Pons (tissue), 1 donor: ENCODE measurements at places on chromosomes 7 and 10.
A peak's percentile ranks its signal among the peaks of the same experiment; 100 is the strongest.

- no peak for DNase-seq
These were observed 9.0 kb downstream of the SFRP5 start for GRCh38 chr10:97762816-97763215.

- peak; percentile 81 for DNase-seq
These were observed 94.2 kb upstream of the CXCL12 start for GRCh38 chr10:44478876-44479705.

DNA sequence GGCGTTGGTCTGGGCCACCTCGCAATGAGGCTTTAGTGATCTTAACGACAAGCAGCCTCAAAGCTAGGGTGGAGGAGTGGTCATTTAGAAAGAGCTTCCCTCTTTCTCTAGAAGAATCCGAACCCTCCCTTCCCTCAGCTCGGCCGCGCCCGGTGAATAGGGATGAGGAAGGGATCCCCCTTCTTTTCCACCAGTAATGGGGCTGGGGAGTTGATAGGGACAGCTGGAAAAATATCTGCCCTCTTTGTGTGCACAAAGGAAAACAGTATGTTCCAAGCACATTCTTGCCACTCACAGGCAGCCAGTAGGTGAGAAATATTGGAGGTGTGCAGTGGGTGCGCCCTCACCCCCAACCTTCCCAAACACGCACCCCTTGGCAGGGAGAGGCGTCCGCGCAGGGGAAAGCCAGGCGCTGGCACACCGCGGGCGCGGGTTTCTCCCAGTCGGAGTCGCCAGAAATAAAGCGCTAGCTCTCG lies 6.5 kb downstream of the DLX5 start:
- no peak for DNase-seq

DNA sequence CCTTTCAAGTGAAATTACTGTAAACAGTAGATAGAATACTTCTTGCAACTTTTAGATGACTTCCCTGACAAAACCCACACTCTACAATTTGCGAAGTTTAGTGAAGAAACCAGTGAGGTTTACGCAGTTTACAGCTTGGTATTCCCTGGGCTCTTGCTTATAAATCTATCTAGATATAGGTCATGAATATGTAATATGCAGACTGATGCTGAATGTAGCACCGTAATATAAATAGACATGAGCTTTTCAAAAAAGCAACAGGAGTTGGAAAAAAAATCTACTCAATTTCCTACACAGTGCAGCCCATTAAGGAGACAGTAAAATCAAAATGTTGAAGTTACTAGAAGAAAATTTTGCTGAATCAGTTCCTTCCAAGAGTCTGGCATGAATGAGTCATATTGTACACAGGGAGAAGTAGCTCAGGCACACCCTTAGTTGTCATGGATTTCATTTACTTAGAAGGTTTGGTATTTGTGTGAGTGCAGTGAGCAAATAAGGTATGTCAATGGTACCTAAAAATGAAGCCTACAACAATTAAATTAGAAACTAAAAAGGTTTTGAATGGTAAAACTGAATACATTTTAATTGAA lies 67.7 kb upstream of the NEUROD6 start:
- DNase-seq, result no peak

DNA sequence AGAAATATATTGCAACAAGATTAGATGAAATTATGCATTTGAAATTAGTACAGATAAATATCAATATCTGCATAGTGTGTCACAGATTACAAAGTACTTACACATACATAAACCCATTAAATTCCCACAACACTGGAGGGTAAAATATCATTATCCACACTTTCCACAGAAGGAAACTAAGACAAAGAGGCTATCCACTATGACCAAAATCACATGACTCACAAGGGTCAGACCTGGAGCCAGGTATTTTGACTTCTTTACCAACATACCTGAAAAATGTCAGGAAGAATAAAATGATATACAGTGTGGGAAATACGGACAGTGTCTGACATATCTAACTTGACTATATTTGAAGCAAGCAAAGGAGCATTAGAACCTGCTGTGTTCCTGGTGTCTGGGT lies 34.1 kb downstream of the HYCC1 start:
- DNase-seq, result no peak

GRCh38 chr10:84298057-84298456 lies 30.3 kb upstream of the CCSER2 start:
- DNase-seq, result peak; percentile 49

GRCh38 chr10:75319274-75319673 lies 82.3 kb downstream of the ZNF503 start:
- no peak for DNase-seq

- DNase-seq, result no peak
These were observed 104.3 kb upstream of the PLXNA4 start for GRCh38 chr7:132680590-132680989.

DNA sequence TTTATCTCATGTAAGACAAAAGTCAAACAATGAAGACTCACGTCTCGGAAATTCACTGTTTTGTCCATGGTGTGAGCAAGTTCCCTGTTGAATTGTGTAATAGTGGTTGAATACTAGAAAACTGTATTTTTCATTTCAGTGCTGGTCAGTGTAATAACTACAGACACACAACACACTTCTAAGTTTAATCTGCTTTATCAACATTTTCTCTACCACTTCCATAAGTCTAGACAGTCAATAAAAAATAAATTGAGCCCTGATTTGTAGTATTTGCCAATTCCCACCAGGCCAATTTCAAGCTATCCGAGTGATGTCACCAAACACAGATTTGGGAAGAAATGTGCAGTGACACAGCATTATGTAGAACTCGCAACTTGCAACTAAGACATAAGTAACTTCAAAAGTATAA lies 81.9 kb downstream of the GPR141 start:
- no peak for DNase-seq

GRCh38 chr7:97017192-97018125 lies 7.2 kb downstream of the DLX5 start:
- DNase-seq, result no peak

- DNase-seq, result no peak
These were observed 18.8 kb upstream of the SH2D4B start for GRCh38 chr10:80518807-80519360.

DNA sequence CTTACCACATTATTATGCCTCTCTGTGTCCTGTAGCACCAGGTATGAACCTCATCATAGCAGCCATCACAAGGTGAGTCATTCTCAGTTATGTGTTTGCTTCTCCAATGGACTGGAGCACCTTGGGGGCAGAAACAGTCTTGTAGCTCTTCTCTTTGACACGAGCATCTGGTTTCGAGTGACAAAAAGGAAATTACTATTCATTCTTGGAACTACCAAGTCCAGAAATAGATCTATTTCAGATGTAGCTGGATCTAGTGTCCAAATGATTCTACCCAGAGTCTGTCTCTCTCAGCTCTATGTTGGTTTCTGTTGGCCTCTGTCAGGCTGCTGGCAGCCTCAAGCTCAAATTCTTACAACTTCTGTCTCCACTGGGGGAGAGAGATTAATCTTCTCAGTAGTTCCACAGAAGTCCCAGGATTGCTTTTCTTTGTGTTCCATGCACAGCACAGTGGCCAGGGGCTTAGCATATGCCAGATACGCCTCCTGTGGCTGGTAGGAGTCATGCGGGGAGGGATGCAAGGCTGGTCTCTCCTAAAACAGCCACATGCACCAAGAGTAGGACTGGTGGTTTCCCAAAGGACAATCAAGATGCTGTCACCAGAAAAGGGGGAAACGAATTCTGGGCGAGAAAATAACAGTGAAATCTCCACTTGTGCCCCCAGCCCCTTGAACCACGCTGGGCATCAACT lies 37.2 kb upstream of the PAPSS2 start:
- no peak for DNase-seq

DNA sequence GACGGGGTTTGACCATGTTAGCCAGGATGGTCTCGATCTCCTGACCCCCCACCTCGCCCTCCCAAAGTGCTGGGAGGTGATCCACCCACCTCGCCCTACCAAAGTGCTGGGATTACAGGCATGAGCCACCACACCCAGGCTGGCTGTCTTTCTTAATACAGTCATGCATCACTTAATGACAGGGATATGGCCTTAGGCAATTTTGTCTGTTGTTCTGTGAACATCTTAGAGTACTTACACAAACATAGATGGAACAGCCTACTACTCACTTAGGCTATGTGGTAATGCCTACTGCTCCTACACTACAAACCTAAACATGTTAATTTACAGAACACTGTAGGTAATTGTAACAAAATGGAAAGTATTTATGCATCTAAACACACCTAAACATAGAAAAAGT lies 106.6 kb upstream of the KCNMA1 start:
- no peak for DNase-seq

DNA sequence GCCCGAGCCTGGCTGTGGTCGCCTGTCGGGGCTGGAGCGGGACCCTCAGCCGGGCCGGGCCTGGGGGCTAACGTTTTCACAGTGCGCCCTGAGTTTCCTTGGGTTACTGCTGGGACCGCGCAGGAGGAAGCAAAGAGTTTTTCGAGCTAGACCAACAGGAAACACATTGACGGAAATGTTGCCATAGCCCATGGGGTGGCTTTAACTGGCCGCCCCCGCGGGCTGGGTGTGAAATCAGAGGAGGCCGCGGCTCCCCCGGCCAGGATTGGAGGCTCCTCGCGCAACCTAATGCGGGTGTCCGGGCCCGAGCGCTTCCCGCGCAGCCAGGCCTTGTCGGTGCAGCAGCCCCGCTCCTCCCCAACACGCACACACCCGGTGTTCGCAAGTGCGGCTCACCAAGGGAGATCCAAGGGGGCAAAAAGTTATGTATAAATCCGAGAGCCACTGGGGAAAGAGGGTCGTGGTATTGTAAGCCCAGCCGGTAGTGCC lies 1.9 kb downstream of the HHEX start:
- peak; percentile 57 for DNase-seq

- DNase-seq, result no peak
These were observed 11.9 kb downstream of the STEAP1B start for GRCh38 chr7:22487978-22488642.

DNA sequence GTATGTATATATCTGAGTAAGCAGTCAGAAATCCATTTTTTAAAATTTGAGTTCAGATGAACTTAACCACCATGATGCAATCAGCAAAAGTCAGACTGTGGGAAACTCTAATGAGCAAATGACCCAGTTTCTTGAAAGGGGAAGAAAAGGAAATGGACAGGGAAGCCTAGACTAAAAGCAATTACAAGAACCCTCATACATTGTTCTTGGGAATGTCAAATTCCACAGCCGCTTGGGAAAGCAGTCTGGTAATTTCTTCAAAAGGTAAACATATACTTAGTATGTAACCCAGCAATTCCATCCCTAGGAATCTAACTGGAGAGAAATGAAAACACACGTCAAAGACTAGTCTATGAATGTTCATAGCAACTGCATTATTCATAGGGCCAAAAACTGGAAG lies 16.4 kb upstream of the FOXK1 start:
- no peak for DNase-seq

- DNase-seq, result peak; percentile 31
These were observed 71.1 kb upstream of the CFAP46 start for GRCh38 chr10:133013463-133013862.

- DNase-seq, result no peak
These were observed 92.3 kb upstream of the TMEM168 start for GRCh38 chr7:112882511-112882910.

- no peak for DNase-seq
These were observed 138.8 kb downstream of the LYZL1 start for GRCh38 chr10:29427667-29428066.

GRCh38 chr10:13942035-13942434 lies 355.3 kb downstream of the PRPF18 start:
- no peak for DNase-seq

DNA sequence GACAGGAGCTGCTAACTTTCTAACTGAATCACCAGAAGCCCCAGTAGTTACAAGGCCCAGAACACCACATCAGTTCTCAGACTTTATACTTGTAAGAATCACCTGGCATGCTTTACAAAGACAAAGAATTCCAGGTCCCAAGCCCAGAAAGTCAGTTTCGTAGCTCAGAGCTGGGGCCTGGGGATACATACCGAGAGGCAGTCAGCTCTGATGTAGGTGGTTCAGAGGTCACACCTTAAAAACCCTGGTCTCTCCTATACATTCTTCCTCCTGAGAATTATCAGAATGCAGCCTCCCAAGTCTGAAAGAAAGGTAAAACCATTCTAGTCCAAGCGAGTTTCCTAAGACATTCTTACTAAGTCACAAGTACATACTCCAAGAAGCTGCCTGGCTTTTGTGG lies 2.3 kb downstream of the GRB10 start:
- DNase-seq, result no peak

DNA sequence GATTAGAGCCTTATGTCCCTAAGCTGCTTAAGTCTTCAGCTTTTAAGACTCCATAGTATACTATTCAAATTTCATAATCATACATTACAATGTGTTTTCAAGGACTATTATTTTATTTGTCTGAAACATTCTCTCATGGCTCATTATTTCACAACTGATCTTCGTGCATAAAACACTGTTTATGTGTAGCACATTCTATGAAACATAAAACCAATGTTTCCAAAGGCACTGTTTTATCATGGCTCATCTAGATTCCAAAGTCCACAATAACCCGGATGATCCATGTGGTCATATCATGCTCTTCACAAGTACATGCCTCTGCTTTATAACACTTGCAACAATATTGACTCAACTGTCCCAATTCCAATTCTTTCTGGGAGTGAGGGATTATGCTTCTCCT lies 806.1 kb downstream of the TNS3 start:
- no peak for DNase-seq

GRCh38 chr7:69683002-69683401 lies 84.7 kb downstream of the AUTS2 start:
- DNase-seq, result no peak

GRCh38 chr10:19003341-19003740 lies 45.3 kb upstream of the MALRD1 start:
- DNase-seq, result no peak

- DNase-seq, result no peak
These were observed 84.6 kb downstream of the AKAP9 start for GRCh38 chr7:92025260-92025659.

GRCh38 chr10:73768881-73769280 lies 13.0 kb upstream of the CHCHD1 start:
- no peak for DNase-seq

GRCh38 chr7:78265486-78265885 lies 466.9 kb downstream of the PHTF2 start:
- no peak for DNase-seq

DNA sequence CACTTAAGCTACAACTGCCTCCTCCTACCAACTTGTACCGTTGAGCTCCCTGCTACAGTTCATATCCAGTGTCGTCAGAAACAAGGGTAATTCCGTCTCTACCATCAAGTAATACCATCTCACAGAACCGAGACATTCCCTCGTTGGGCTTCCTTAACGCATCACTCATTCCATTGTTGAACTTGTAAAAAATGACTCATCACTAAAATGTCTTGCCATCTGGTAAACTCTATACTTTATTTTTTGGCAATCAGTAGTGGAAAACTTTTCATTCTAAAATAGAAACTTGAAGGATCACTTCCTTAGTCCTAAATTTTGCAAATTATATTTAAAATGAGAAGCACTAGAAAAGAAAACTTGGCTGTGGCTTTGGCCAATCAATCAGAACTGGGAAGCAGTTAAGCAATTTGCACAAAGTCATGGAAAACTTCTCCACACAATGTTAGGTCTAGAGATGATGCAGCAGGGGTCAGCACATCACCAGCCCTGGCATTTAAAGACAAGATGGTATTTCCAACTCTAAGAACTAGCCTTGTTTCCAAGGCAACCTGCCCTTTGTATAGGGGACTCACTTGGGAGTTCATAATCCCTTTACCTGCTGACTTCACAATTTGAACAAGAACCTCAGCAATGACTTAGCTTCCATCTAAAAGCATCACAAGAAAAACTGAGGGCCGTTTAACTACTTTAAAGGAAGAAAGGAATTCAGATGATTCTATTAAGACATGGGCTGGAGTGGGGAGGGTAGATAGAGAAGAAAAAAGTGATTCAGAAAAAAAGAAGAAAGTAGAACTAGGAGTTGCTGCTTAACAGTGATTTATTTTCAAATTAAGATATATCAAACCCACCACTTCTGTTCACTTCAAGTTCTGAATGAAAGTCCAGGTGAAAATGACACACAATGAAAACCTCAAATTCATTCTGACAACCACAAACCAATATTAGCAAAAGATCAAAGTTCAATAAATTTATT lies 288.1 kb downstream of the PARD3 start:
- no peak for DNase-seq
